Endothelial cell (in vitro differentiated cells): ENCODE measurements at places on chromosomes 1 and 21. TPM values are rescaled to one million over a fixed set of nuclear protein-coding genes. Genes with fewer than 3 reads are reported as not detected.

DNA sequence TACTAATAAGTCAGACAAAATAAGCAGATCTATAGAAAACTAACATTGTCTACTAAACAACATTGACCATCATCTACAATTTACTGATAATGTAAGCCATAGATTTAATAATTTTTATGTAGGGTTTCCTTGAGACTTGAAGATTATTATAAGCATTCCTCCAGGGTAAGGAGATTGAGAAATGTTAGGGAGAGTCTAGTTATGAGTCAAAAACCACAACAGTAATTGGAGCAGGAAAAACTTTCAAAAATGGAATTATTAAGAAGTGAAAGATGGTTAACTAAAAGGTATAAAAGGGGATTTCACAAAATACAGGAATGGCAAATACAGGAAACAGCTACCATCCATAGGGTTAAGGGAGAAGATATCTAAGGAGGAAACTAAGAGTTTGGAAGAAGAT lies 12.4 kb upstream of the UHMK1 start:
- no peak for DNase-seq

- no peak for DNase-seq
These were observed 108.5 kb downstream of the CACHD1 start for GRCh38 chr1:64578270-64578973.

- DNase-seq, result peak; percentile 55
These were observed 148.5 kb downstream of the TENT5C start for GRCh38 chr1:117754061-117754969.

DNA sequence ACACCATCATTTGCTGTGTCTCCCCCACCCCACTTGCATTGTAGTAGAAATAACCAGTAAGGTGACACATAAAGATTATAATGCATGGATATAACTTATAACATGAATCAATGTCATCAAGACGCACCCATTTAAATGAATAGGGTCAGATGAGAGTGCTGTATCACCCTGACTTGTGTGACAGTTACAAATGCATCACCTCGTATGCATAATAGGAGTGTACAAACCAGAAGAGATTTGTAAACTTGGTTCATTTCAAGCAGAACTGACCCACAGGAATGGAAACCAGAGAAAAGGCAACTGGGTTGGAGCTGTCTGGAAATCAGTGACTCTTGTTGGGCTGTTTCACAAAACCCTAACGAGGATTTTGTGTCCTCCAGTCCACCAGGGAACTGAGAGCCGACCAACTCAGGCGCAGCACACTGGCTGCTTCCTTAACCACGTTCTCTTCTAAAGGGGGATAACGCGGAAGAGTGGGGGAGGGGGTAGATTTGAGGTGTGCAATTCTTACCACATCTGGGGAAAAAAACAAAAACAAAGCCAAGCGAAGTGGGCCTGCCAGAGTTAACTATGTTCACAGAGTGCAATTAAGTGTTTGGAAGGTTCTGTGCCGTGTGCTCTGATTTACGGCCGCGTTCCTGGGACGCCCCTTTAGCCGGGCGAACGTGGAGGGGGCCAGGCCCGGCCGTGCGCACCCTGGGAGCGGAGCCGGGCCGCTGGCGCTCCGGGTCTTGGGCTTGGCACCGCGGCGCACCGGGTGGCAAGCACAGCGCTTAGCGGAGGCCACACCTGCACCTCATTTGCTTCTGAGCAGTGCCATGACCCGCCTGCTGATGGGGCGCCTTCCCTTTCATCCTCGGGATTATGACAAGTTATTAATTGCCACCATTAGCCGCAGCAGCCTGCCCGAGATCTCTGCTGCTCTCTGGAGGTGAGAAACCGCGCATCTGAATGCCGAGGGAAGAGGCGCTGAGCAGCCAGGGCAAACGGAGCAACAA lies 248.8 kb upstream of the FOXD3 start:
- DNase-seq, result peak; percentile 36

- DNase-seq, result no peak
These were observed 3.8 kb upstream of the C2CD4D start for GRCh38 chr1:151843398-151843797.

DNA sequence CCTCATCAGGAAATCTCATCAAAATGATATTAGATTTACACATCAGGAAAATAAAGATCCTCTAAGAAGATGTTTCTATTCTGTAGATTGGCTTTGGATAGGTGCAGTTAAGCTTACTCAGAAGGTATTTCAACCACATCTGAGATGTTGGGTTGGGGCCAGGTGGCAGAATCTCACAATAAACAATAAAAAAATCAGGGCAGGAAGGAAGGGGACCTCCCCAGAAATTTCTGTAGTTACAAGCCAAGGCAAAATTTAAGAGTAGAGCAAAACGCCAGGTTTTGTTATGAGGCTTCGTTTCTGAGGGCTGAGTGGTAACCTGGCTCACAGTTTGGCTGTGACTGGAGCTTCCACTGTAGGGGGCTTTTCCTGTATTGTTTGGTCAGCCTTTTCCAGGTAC lies 84.8 kb downstream of the HUNK start:
- DNase-seq, result no peak

DNA sequence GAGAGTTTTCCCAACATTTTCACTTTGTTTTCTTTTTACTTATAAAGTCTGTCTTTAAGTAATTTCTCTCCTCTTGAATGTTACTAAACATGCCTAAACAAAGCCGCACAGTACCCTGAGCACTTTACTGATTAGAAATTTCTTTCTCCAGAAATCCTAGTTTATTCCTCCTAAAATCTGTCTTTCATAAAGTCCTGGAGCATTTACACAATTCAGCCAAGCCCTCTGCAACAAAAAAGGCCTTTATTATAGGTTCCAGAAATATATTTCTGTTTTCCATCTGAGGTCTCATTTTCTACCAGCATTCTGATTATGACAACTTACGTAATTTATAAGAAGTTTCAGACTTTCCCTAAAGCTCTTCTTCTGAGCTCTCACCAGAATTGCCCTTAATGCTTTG lies 549.5 kb upstream of the OLFM3 start:
- DNase-seq, result no peak

DNA sequence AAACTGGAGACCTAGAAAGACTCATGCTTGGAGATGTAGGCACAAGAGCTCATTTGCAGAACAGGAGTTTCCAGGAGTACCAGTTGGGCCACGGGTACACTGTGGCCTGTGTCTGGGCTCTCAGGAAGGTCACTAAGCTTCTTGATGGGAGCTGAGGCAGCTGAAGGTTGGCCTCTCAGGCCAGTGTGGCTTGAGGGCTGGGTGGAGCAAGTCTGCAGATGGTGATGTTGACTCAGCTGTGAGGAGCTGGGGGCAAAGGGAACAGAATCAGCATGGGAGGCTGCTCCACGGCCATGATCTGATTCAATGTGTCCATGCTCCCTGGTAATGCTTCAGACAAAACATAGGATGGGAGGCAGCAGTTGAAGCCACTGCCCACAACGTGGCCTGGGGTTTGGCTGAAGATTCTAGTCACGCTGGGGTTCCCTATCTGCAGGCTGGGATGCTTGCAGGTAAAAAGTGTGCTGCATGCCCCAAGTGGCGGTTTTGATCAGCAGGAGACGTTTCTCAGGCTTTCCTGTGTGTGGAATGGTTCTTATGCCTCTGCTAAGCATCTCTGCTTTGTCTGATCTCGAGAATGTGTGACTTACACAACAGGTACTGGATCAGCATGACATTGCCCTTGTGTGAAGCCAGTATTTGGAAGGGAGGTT lies 15.4 kb upstream of the TENT5C start:
- DNase-seq, result no peak

GRCh38 chr1:17635811-17636210 lies 96.3 kb downstream of the ARHGEF10L start:
- DNase-seq, result no peak

- no peak for DNase-seq
These were observed 65.8 kb downstream of the LMO4 start for GRCh38 chr1:87394513-87394912.

DNA sequence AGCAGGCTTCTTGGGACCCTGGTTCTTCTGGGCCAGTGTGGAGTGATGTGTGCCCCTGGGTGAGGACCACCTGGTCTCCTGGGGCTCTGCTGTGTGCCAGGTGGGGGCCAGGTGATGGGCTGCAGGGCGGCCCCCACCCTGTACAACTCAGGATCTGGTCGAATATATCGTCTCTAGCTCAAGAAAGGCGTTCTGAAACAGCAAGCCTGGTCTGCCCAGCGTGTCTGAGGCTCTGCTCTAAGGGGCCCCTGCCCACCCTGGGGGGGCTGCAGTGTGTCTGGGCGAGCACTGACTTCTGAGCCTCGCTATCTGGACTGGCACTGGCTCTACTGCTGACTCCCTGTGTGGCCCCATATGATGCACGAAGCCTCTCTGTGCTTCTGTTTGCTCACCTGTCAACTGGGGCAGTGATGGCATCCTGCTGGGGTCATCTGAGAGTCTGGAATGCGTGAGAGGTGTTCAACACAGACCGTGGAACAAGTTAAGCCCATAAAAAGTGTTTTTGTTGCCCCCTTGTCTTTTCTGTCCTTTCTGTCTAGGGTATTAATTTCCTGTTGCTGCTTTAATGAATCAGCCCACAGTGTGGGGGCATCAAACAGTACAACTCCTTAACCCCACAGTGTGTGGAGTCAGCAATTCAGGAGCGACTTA lies 56.0 kb upstream of the TRAPPC10 start:
- DNase-seq, result no peak

DNA sequence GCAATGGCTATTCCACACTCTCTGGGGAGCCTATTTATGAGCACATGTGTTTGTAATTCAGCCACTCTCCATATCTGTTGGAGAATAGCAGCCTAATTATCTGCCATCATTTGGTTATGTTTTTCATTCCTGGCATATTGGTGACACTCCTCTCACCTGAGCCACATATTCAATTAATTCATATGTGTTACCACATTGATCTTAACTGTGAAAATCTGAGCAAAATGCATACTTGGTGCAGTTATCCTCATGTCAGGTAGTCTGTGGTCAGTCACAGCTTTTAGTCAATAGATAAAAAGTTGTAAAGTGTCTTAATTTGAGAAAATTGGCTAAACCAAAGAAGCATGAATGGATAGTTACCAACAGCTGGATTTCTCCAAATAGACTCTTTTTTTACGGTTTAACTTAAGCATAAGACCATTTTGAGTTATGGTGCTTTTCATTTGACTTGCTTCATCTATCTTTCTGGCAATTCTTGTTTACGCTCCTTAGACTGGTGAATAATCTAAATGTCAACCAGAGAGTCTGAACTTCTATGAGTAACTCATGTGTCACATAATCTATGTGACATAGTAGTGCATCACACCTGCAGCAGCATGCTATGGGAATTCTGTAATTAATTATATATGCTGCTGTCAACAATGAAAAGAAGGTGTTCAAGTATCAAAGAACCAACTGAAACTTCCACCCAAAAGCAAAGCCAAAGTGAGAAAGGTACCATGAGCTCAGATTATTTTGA lies 187.7 kb upstream of the SGIP1 start:
- no peak for DNase-seq

GRCh38 chr1:203926025-203926540 lies 64.7 kb downstream of the SNRPE start:
- no peak for DNase-seq

DNA sequence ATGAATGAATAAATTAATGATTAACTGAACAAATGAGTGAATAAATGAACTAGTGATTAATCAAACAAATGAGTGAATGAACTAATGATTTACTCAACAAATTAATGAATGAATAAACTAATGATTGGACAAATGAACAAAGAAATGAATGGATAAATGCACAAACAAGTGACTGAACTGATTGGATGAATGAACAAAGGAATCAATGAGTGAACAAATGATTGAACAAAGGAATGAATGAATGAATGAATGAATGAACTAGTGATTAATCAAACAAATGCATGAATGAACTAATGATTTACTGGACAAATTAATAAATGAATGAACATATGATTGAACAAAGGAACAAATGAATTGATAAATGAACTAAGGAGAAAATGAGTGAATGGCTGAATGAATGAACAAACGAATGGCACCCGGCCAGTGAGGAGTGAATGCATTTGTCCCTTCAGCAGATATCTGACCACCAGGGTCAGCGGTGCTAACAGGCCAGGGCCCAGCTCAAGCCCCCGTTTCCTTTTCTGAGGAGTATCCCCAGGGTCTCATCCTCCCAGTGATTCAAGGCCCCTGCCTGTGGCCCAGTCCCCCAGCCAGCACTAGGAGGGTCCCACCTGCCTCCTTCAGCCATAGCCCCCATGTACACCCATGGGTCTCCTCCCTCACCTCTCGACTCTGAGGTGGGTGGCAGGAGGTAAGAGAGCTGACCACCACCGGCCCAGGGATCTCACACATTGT lies 49.9 kb downstream of the WNT9A start:
- no peak for DNase-seq

GRCh38 chr1:59738591-59739015 lies 76.1 kb upstream of the HOOK1 start:
- DNase-seq, result no peak

- DNase-seq, result no peak
These were observed 60.1 kb upstream of the KAZN start for GRCh38 chr1:14538335-14538734.

- no peak for DNase-seq
These were observed 15.1 kb upstream of the DUSP10 start for GRCh38 chr1:221756830-221757551.

DNA sequence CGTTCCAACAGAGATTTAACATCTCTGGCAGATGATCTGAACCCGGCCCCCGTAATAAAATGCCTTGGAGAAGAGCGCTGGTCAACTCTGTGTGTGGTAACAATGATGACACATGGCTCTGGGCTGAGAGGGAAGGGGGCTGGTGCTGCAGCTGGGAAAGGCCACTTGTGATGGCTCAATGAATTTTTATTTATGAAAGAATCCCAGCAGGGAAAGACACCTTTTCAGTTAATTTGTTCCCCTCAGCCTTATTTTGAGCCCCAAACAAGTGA lies 59.4 kb downstream of the SYT6 start:
- DNase-seq, result no peak

GRCh38 chr1:40803447-40803846 lies 19.9 kb downstream of the KCNQ4 start:
- DNase-seq, result no peak

GRCh38 chr1:204493145-204493983 lies 1.2 kb downstream of the PIK3C2B start:
- DNase-seq, result no peak

DNA sequence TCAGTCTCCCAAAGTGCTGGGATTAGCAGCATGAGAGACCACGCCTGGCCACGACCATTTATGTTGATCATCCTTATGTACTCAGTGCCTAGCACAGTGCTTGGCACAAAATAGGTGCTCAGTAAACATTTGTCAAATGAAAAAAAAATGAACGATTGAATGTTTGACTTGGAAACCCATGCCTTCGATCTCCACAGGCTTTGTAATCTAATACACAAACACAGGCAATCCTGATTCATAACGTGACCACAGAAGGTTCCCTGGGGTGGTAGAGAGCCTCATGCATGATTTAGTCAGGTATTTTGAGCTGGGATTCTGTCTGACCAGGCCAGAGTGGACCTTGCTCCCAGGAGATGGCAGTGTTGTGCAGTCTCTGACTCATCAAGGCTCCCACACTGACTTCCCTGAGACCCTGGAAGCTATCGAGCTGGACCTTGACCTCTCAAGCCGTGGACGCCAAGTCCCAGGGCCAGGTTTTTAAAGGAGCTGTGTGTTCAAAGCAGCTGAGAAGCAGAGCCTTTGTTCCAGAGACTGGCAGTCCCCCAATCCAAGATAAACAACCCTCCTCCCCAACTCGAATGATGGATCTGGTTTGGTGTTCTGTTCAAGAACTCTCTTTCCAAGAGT lies 81.1 kb downstream of the PGM1 start:
- DNase-seq, result peak; percentile 66

Gene RYR2
- total RNA-seq, result 5.4 TPM

Gene RGL1
- 60.7 TPM for total RNA-seq

Gene FAM177B
- not detected for total RNA-seq

Gene ALPL
- 11.7 TPM for total RNA-seq

Gene CACHD1
- total RNA-seq, result 48.6 TPM

Gene RAB3B
- 15.1 TPM for total RNA-seq

Gene THEM5
- not detected for total RNA-seq

Gene TRIM67
- 0.26 TPM for total RNA-seq
